Fibroblast of skin of left biceps (primary cell): ENCODE measurements at places on chromosomes 3 and 15.

DNA sequence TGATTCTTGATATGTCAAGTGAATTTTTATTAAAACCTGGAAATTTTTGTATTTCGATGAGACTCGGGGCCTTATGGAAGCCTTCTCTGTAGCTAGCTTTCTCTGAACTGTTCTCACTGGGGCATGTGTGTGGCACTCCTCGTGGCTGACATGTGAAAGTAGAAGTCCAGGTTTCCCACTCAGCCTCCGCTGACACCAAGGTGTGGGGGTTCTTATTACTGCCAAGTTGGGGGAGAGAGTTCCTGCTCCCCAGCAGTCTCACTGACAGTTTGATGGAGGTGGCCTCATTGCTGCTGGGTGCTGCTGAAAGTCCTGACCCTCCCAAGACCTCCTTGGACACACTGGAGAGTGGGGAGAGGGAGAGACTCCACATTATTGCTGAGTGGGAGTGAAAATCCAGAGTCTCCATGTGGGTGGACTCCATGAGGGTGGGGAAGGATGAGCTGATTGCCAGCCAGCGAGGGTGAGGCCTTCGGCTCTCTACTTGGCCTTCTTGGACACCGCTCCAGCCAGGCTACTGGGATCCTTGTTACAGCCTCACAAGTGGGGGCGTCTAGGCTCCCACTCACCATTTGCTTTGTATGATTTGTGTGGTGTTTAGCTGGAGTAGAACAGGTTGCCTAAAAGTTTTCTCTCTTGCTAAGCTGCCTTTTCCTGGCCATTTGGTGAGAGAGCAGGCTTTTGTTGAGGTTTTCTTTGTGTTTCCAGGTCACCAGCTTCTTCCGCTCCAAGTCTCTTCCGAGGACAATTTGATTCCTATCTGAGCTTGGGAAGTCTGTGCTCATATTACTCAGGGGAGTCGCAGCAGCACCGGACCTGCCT, 64.1 kb downstream of the LSM3 start:
- DNase-seq: no peak

DNA sequence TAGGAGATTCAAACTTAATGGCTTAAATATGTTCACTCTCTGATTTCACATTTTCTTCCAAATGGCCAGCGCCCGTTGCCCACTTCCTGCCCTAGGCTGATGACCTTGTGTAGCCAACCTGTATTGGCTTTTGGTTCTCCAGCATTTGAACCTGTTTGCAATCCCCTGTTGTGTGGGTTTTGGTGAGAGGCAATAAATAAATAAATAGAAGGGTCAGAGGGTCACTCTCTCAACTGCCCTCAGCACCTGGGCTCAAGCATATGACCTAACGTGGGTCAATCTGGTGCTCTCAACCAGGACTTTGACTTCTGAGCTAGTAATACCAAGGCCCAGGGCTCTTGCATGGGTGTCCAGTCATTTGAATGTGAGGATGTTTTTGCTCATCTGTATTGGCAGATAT, 1.8 kb upstream of the SRP14 start:
- DNase-seq: no peak

GRCh38 chr3:72271216-72271615, 486.3 kb upstream of the PROK2 start:
- no peak for DNase-seq

GRCh38 chr3:21028412-21028811, 722.6 kb downstream of the ZNF385D start:
- DNase-seq: no peak

DNA sequence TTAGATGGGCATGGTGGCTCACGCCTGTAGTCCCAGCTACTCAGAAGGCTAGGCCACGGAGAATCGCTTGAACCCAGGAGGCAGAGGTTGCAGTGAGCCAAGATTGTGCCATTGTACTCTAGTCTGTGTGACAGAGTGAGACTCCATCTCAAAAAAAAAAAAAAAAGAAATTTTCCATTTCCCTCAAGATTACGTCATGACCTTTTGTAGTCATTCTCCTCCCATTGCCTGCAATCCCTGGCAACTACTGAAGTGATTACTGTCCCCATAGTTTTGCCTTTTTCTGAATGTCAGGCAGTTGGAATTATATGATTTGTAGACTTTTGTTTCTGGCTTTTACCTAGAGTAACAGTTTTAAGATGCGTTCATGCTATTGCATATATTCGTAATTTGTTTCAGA, 28.0 kb downstream of the WDR76 start:
- no peak for DNase-seq

DNA sequence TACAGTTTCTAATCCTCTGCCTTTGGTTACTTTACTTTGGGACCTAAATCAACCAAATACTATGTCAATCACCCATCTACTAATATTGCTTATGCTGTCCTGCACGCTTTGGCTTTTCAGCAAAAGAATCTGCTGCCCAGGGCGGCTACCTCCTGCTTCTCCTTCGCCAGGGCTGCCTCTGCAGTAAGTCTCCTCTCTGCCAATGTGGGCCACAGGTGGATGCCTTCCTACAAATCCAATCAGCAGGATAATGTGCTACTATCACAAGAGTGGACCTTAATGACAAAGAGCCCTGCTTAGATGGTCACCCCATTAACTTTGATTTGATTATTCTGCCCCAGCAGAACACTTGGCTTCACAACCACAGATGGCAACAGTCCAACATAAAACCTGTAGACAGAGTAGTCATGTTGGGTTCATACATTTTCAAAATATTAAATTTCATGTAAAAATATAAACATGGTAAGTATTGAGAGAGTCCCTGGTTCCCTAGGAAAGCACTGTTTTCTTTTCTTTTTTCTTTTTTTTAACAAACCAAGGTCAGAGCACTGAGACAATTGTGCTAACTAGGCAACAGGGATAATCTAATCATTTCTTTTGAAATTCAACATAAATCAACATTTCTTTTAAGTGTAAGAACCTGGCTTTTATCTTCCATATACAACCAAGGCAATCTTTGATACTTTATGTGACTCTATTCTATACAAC, 298.3 kb downstream of the ZBTB20 start:
- no peak for DNase-seq

DNA sequence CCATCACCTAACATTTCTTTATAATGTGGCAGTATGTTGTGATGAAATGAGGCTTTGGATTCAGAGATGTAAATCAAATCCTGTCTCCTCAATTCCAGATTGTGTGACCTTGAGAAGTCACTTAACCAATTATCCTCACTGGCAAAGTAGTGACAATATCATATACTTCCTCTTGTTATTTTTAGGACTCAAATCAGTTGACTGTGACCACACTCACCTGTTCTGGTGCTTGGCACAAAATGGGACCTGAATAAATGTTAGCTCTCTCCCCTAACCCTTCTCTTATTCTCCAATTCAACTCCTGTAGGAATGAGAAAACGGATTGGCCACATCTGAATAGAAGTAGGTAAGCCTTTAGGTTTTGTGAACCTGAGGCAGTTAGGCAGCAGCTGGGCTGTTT, 42.1 kb downstream of the IQCH start:
- DNase-seq: no peak

- no peak for DNase-seq
Measured at GRCh38 chr3:136862617-136863322, 762 bp downstream of the NCK1 start.

DNA sequence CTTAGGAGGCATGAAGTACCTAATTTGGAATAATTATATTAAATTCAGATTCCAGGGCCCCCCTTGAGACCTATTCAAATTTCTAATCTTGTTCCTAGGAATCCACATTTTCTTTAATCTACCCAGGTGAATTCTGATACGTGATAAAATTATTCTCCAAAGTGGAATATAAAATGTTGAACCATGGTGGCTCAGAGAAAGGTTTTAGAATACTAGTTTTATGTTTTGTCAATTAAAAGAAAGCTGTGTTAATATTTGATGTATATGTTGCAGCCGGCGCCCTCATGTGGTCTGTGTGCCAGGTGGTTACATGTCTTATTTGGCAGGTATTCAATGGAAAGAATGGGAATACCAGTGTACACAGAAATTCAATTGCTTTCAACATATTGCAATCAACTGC, 321.8 kb downstream of the FEZF2 start:
- no peak for DNase-seq

DNA sequence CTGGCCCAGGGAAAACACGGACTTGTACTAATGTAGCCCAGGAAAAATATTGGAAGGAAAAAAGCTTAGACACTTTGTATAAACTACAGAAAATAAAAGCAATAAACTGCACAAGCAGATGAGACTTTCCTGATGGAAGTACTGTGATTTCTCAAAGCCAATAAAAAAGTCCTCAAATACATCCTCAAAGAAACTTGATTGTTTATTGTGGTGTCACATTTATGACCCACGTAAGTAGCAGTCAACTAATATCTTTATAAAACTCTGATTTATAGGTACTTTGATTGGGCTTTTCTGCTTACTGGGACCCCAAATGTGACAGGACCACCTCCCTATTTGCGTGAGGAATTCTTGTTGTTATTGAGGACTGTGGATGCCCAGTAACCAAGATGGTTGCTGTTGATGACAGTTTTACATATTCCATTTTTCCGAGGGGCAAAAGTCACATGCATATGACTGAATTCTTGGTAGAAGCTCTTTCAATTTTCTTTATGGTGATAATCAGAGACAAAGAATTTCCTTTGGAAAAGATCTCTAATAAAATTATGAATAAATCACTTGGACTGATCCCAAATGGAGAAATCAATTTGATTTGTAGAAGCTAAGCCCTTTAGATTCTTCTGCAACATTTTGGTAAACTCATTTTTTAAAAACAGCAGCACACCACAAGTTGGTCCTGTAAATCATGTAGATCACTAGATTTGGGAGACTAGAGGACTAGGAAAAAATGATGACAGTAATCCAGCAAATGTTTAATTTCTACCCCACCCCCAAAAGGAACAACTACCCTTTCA, 159.0 kb upstream of the TSC22D2 start:
- no peak for DNase-seq

DNA sequence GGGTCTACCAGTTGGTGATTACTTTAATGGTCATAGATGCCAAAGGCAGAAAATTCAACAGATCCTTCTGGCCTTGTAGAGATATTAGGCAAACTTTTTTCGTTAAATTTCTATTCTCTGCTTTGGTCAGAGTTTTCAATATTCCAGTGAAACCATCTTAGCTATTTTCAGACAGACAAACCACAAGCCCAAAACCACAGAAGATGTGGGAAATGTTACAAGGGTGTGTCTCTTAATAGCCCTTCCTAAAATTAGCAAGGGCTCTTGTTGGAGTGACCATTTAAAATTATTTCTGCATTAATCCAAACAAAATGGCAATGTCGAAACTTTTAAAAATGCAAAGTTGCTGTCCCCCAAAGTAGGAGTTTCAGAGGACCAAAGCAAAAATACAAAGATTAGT, 102.8 kb downstream of the ARRDC4 start:
- DNase-seq: no peak

DNA sequence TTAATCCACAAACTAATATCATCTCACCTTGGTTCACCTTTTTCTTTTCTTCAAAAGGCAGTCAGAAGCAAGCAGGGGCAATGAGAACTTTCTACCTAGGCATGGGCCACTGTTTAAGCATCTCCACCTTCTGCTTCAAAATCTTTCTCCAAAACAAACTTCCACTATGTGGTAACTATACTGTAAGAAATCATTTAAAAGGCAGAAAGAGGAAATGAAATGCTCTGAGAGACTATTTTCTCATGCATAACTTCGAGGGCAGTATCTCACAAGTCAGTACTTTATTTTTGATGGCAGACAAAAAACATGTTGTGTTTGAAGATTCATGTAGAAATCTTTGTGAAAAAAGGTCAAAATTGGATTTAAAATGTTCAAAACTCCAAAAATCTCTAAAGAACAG, 419.7 kb downstream of the ZBTB20 start:
- DNase-seq: no peak

DNA sequence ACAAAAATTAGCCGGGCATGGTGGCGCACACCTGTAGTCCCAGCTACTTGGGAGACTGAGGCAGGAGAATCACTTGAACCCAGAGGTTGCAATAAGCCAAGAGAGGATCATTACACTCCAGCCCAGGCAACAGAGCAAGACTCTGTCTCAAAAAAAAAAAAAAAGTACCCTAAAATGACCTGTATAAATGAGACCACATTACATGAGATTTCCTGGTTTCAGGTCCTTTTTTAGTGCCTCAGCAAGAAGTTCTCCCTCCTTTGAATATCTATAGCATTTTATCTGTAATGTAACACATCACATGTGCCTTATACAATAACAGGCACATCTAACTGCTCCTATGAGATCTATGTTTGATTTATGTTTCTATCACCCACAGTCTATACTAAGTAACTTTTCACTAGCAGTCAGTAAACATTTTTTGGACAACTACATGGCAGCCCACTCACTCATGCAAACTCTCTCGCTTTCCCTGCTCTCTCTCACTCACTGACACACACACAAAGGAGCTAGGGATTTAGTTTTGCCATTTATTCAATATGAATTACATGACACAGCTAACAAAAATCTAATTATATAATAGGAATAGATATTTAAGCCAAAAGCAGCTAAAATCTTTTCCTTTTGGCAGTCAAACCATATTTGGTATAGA, 34.1 kb downstream of the ADAM10 start:
- DNase-seq: no peak

DNA sequence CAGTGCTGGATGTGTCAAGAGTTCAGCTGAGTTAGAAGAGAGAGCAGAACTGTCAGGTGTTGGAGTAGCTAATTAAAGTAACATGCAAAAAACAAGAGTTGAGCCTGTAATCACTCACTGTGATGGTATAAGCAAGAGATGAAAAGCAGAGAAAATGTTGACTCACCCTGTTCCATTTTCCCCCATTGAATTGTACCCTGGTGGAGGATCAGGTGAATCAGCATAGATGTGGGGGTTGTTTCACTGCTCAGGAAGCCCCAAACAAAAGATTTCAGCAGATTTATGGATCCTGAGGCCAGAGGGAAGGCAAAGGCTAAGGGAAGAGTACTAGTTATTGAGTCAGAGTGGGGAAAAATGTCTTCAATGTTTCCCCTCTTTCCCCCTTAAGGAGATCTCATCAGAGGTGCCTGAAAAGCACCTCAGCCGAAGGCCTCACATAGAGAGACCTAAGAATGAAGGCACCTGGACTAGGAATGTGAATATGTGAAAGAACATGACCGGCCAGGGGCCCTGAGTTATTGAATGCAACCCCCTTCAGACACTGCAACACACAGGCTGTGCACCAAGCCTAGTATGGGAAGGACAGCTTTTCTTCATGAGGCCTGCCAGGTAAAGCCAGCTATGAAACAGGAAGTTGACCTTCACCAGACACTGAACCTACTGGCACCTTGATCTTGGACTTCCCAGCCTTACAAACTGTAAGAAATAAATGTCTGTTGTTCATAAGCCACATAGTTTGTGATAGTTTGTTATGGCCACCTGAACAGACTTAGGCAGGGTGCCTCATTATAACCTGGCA, 90.1 kb downstream of the TMCO5A start:
- DNase-seq: no peak

DNA sequence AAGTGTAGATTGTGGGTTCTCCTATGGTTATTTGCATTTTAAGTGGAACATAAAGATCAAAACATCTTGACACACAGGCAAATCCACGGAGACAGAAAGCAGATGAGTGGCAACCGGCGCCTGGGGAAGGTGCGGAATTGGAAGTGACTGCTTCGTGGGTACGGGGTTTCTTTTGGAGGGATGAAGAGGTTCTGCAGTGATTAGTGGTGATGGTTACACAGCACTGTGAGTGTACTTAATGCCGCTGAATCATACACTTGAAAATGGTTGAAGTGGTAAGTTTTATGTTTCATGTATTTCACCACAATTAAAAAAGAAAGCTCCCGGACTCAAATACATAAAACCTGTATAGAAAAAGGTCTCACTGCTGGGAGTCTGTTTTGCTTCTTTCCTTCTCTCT, 18.5 kb upstream of the VPS33B start:
- DNase-seq: no peak
